ENCODE measurements at places on chromosomes 3 and 15. TPM values are rescaled to one million over a fixed set of nuclear protein-coding genes. Genes with fewer than 3 reads are reported as not detected.

Gene GOLGA8M
- not detected for total RNA-seq

Gene PLA1A
- total RNA-seq, result 1.2 TPM

DNA sequence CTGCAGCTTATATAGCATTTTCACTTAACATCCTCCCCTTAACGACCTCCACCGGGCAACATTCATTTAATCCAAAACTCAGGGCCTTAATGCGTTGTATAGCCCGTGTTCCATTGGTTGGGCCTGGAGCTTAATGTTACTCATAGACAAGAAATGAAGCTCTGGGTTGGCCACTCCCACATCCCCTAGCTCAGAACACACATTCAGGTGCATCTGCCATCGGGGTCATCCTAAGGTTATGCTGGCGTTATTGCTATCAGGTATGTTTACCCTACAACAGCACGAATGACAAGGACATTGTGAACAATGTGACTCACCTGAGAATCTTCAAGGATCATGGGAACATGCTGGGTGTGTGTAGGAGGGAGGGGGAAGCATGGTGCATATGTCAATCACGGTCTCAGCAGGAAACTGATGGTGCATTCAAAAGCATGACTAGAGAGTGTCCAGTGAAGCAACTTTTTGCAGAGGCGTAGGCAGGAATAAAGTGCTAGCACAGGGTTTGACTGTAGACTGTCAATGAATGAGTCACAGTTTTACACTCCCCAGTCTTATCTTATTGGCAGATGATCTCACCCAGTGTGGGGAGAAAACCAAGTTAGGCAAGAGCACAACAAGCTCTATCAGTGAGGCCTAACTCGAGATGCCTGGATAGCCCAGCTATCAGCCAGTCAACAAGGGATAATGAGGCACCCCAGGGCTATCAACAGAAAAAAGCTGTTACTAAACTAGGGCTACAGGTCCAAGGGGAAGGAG, 402.1 kb upstream of the MCTP2 start:
- no peak overlapping the region for H3K4me3 ChIP-seq
- no peaks in the 10 kb centered on the region for H3K36me3 ChIP-seq
- no peaks in the 10 kb centered on the region for H3K4me1 ChIP-seq
- DNase-seq, result no peak

GRCh38 chr3:53180305-53181023, 19.5 kb downstream of the PRKCD start:
- H3K27me3 ChIP-seq, result no peaks in the 10 kb centered on the region
- H3K36me3 ChIP-seq, result peaks cover 2% of the 10 kb centered on the region
- no peaks in the 10 kb centered on the region for H3K4me1 ChIP-seq
- no peak overlapping the region for H3K27ac ChIP-seq

DNA sequence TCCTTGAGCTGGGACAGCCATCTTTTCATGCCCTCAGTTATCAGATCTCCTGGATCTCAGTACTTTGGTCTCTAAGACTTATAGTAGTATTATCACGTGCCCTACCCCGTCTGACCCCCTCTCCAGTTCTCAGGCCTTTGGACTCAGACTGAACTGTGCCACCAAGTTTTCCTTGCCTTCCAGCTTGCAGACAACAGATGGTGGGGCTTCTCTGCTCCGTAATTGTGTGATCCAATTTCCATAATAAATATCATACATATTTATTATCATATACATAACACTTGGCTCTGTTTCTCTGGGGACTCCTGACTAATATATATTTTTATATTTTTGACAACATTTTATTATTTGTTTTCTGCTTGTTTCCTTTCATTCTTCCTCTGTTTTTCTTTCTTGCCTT, 458.8 kb upstream of the SEMA6D start:
- H3K36me3 ChIP-seq, result peaks cover 2% of the 10 kb centered on the region
- no peaks in the 10 kb centered on the region for H3K4me1 ChIP-seq
- H3K27ac ChIP-seq, result no peak overlapping the region
- no peak overlapping the region for H3K4me3 ChIP-seq

GRCh38 chr15:77001966-77002365, 7.0 kb downstream of the PSTPIP1 start:
- peak overlapping the region; percentile 66 for H3K4me3 ChIP-seq
- peaks cover 21% of the 10 kb centered on the region for H3K36me3 ChIP-seq
- peak overlapping the region; percentile 93 for H3K27ac ChIP-seq
- DNase-seq, result no peak
- no peaks in the 10 kb centered on the region for H3K27me3 ChIP-seq

GRCh38 chr15:66573719-66574595, 8.2 kb upstream of the LCTL start:
- H3K27ac ChIP-seq, result peak overlapping the region; percentile 21
- no peak for DNase-seq
- H3K4me1 ChIP-seq, result peaks cover 22% of the 10 kb centered on the region
- no peak overlapping the region for H3K4me3 ChIP-seq
- H3K36me3 ChIP-seq, result no peaks in the 10 kb centered on the region

DNA sequence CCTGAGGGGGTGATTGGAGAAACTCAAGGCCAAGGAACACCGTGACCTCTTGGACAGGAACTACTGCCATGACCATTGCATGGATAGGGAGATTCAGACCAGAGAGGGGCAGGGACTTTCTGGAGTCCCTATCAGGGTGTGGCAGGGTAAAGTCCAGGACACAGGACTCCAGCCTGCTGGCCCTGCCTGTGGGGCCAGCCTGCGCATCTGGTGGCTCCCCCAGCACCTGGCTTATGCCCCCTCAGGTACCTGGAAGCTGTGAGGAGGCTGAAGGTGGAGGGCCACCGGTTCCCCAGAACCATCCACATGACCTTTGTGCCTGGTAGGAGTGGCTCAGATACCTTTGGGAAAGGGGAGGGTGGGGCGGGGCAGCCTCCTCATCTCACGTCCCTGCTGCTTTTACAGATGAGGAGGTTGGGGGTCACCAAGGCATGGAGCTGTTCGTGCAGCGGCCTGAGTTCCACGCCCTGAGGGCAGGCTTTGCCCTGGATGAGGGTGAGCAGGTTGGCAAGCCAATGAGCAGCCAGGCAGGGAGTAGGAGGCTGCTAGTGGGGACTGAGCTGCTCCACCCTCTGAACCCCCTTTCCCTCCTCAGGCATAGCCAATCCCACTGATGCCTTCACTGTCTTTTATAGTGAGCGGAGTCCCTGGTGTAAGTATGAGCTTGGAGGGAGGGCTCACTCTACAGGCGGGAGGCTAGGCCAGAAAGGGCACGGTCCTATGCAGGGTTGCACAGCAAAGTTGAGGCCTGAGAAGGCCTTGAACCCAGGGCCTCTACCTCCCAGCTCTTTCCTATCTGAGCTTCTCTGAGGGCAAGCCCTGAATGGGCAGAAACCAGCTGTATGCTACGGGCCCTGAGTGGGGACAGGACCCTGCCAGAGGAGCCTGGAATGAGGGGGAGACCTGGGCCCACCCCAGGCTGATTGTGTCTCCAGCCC, 2.9 kb downstream of the ACY1 start:
- H3K27me3 ChIP-seq, result no peaks in the 10 kb centered on the region
- no peak overlapping the region for H3K4me3 ChIP-seq
- H3K27ac ChIP-seq, result no peak overlapping the region
- peaks cover 38% of the 10 kb centered on the region for H3K4me1 ChIP-seq
- H3K36me3 ChIP-seq, result no peaks in the 10 kb centered on the region

GRCh38 chr3:159828542-159828943, 160.1 kb upstream of the IL12A start:
- no peak overlapping the region for H3K4me3 ChIP-seq
- H3K4me1 ChIP-seq, result no peaks in the 10 kb centered on the region
- H3K27ac ChIP-seq, result no peak overlapping the region
- H3K36me3 ChIP-seq, result no peaks in the 10 kb centered on the region

DNA sequence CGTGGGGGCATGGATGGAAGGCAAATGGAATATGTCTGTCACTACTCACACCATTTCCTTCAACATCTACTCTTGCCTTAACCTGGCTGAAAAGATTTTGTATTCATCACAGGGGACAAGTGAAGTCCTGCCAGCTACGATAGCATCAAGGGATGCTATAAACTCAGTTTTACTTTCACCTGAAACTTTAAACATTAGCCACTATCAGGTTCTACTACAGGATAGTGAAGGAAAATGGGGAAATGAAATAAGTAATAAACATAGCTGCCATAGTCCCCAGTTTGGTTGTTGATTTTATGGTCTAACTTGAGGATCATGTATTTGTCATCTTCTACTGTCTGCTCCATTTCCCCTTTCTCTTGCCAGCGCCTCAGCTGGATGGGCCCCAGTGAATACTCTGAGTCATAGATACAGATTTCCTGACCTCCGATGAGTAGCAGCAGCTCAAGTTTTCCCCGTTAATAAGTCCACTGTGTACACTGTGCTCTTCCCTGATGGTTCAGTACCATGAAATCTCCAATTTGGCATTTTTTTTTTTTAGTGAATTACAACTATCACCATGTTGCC, 338.2 kb upstream of the SLCO3A1 start:
- no peak for DNase-seq
- H3K4me1 ChIP-seq, result no peaks in the 10 kb centered on the region
- no peak overlapping the region for H3K4me3 ChIP-seq
- H3K36me3 ChIP-seq, result no peaks in the 10 kb centered on the region
- H3K27ac ChIP-seq, result no peak overlapping the region
- no peaks in the 10 kb centered on the region for H3K27me3 ChIP-seq

GRCh38 chr3:78086150-78086549, 1046.3 kb downstream of the ROBO2 start:
- H3K27ac ChIP-seq, result no peak overlapping the region
- no peaks in the 10 kb centered on the region for H3K4me1 ChIP-seq
- H3K36me3 ChIP-seq, result no peaks in the 10 kb centered on the region
